Activated T-helper 9 cell treated with anti-CD3 and anti-CD28 coated beads, Interleukin-2, amount 50 U/mL, for 16 hours (primary cell): ENCODE measurements at places on chromosomes 7 and 10.
A peak's percentile ranks its signal among the peaks of the same experiment; 100 is the strongest.

- DNase-seq = no peak
These were observed 43.2 kb downstream of the SH2D4B start for GRCh38 chr10:80580638-80581468.

- no peak for DNase-seq
These were observed 851 bp upstream of the GOT1 start for GRCh38 chr10:99431190-99431760.

GRCh38 chr10:1130226-1130625 is 74.0 kb downstream of the WDR37 start:
- no peak for DNase-seq

GRCh38 chr10:43257347-43258210 is 9.3 kb downstream of the RASGEF1A start:
- no peak for DNase-seq

DNA sequence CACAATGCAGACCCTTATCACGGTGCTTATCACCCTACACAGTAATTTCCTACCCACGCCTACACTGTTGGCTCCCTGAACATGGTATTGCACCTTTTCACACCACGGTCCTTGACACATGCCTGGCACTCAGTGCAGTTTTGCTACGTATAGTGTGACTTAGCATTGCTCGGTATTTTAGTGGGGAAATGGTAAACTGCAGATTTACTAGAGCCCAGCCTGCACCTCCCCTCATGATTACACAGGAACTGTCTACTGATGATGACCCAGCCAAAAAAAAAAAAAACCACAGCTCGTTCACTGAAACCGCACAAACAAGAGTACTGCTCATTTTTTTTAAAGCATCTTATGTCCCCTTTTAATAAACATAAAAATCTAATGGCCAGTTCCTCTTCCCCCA is 124.2 kb upstream of the ZNF746 start:
- DNase-seq = peak; percentile 6

GRCh38 chr7:37510043-37510634 is 61.5 kb upstream of the ELMO1 start:
- DNase-seq = no peak

DNA sequence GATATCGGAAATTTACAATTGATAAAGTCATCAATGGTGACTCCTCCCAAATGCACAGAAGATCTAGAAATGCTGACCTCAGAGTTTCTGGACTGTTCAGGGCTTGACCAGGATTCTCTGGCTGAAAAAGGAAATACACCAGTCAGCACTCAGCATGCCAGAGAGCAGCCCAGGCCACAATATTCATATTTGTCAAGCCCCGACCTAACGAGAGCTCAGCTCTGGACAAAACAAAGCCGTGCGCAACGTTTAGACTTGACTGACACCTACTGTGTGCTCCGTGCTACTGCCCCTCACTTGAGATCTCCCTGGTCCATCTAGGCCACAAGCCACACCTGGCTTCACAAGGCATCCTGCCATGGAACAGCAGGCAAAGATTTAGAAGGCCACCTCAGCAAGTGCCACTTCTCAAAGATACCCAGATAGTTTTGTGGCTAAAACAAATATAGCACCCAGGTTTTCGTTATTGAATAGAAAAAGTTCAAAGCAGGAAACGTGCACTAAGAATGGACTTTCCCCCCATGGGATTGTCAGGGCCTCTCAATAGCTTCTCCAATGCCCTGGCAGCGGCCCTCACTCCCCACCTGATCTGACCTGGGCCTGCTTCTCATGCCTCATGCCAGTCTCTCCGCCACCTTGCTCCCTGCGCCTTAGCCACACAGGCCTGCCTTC is 218.3 kb downstream of the FAM107B start:
- DNase-seq = no peak
